Upper lobe of left lung (tissue), 6 donors: ENCODE measurements at places on chromosomes 1 and 21. TPM values are rescaled to one million over a fixed set of nuclear protein-coding genes. Genes with fewer than 3 reads are reported as not detected.
A peak's percentile ranks its signal among the peaks of the same experiment; 100 is the strongest.

DNA sequence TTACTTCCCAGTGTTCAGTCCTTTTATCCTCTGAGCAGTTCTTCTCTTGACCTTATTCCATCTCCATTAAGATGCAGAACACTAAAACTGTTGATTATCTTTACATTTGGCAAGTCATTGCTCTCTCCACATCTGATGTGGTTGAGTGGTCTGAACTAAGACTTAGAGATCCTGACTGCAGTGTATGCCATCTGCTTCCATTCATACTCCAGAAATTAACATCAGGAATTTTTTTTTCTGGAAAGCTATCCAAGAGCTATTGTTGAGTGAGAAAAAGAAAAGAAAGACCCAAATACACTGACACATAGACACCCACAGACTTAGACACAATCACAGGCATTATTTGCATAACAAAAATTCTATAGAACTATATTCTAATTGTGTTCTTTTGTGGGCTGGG, 3.7 kb upstream of the TRIM62 start:
- DNase-seq = no peak
- no peaks in the 10 kb centered on the region for H3K27me3 ChIP-seq
- H3K27ac ChIP-seq = no peak overlapping the region
- H3K4me3 ChIP-seq = no peak overlapping the region

Gene HPCAL4
- total RNA-seq = under 0.01 TPM

DNA sequence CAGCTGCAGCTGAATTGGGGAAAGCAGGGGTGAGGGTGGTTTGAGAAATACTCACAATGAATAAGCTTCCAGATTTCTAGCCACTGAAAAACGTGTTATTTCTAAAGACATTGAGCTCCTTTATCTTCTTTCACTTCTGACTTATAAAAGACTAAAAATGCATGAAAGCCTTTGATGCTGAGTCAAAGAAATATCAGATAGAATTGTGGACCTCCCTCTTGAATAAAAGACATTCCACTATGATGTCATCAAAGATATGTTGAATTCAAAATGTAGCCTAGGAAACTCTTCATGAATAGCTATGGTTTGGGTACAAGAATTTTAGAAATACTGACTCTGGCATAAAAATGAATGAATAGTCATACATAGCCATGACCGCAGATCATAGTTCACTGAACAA, 44.7 kb upstream of the COL24A1 start:
- no peaks in the 10 kb centered on the region for H3K27me3 ChIP-seq
- DNase-seq = no peak

Gene PTPRF
- total RNA-seq = 133 TPM

Gene ABCG1
- 118 TPM for total RNA-seq

Gene KRTAP19-1
- total RNA-seq = not detected

DNA sequence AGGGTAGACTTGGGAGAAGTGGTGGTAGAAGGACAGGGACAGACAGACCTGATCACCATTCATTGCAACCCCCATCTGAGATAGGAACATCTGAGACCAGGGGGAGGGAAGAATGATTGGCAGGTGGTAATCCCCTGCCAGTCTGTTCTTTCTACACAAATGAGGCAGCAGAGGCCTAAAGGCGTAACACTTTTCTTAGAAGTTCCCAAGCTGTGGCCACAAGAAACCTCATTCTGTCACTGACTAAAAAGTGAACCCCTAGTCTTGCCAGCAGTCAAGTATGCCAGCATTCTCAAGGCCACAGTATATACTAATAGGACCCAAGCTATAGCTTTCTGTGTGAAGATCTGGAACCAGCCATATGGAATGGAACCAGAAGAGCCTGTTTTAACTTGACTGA, 638.0 kb downstream of the KCNT2 start:
- no peaks in the 10 kb centered on the region for H3K36me3 ChIP-seq
- no peaks in the 10 kb centered on the region for H3K4me1 ChIP-seq
- no peak overlapping the region for H3K4me3 ChIP-seq
- H3K27me3 ChIP-seq = no peaks in the 10 kb centered on the region
- H3K27ac ChIP-seq = no peak overlapping the region
- no peak for DNase-seq

- H3K4me3 ChIP-seq = no peak overlapping the region
- H3K36me3 ChIP-seq = no peaks in the 10 kb centered on the region
- DNase-seq = no peak
- no peaks in the 10 kb centered on the region for H3K27me3 ChIP-seq
- H3K27ac ChIP-seq = no peak overlapping the region
Measured at GRCh38 chr1:71745326-71745725, 537.0 kb downstream of the NEGR1 start.

- no peak for DNase-seq
- no peak overlapping the region for H3K27ac ChIP-seq
- H3K36me3 ChIP-seq = no peaks in the 10 kb centered on the region
Measured at GRCh38 chr21:34639882-34640788, 25.2 kb upstream of the RCAN1 start.

GRCh38 chr1:237166086-237166485, 124.1 kb downstream of the RYR2 start:
- H3K36me3 ChIP-seq = no peaks in the 10 kb centered on the region
- no peaks in the 10 kb centered on the region for H3K4me1 ChIP-seq
- no peak for DNase-seq
- no peak overlapping the region for H3K4me3 ChIP-seq

- peaks cover 86% of the 10 kb centered on the region for H3K36me3 ChIP-seq
- no peaks in the 10 kb centered on the region for H3K27me3 ChIP-seq
- no peak overlapping the region for H3K4me3 ChIP-seq
- no peak overlapping the region for H3K27ac ChIP-seq
- no peak for DNase-seq
- peaks cover 16% of the 10 kb centered on the region for H3K4me1 ChIP-seq
Measured at GRCh38 chr1:223752721-223753515, 40.6 kb downstream of the CAPN2 start.

DNA sequence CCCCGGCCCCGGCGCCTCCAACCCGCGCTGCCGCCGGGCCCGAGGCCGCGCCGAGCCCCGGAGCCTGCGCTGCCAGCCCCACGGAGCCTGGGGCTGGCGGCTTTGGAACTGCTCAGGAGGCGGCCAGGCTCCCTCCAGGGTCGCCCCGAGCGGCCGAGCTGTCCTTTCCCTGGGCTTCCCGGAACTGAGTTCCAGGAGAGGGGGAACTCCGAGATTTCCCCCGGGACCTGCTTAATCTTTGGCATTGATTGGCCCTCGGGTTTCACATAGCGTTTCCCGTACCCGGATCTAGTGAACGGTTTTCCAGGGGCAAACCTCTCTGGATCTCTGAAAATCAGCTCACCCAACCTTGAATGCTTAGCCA, 504 bp downstream of the H6PD start:
- no peaks in the 10 kb centered on the region for H3K27me3 ChIP-seq
- no peaks in the 10 kb centered on the region for H3K36me3 ChIP-seq
- H3K4me1 ChIP-seq = peaks cover 56% of the 10 kb centered on the region
- peak overlapping the region; percentile 95 for H3K27ac ChIP-seq
- DNase-seq = peak; percentile 38
- peak overlapping the region; percentile 18 for H3K4me3 ChIP-seq

Gene TDRD5
- total RNA-seq = not detected

DNA sequence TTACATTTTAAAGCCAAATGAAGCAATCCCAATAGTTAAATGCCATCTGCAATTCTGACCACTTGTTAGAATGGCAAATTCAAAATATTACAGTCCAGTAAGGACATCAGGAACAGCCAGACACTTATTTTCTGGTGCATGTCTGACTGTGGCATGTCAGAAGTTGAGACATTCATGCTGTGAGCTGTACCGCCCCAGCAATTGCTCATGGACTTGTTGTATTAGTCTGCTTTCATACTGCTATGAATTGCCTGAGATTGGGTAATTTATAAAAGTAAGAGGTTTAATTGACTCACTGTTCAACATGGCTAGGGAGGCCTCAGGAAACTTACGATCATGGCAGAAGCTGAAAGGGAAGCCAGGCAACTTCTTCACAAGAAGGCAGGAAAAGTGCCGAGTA, 19.1 kb downstream of the DDAH1 start:
- no peaks in the 10 kb centered on the region for H3K27me3 ChIP-seq
- H3K4me1 ChIP-seq = no peaks in the 10 kb centered on the region
- DNase-seq = no peak
- H3K4me3 ChIP-seq = no peak overlapping the region
- H3K27ac ChIP-seq = no peak overlapping the region

GRCh38 chr1:235714205-235714897, 64.8 kb upstream of the GNG4 start:
- no peaks in the 10 kb centered on the region for H3K27me3 ChIP-seq
- DNase-seq = no peak
- no peak overlapping the region for H3K27ac ChIP-seq
- H3K4me1 ChIP-seq = no peaks in the 10 kb centered on the region

DNA sequence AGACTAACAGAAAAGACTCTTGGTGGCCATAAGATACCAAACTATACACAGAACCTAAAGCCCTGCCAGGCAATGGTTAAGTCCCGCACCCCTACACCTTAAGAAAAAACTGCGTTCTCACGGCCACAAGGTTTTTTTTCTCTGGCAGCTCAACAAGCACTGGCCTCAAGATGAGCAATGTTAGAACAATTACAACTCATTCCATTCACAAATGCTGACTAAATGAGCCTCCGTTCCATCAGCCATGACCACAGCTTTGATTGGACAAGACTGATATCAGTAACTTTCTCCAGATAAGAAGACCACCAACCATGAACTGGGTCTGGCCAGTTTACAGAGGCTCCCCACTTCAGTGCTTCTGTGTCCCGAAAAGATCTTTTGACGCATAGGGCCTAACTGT, 31.9 kb downstream of the SEC16B start:
- H3K27me3 ChIP-seq = no peaks in the 10 kb centered on the region
- H3K27ac ChIP-seq = no peak overlapping the region
- peaks cover 10% of the 10 kb centered on the region for H3K36me3 ChIP-seq
- no peaks in the 10 kb centered on the region for H3K4me1 ChIP-seq
- DNase-seq = no peak
- H3K4me3 ChIP-seq = no peak overlapping the region

Gene RBBP4
- total RNA-seq = 161 TPM

Gene BSND
- under 0.01 TPM for total RNA-seq

Gene C1orf185
- total RNA-seq = not detected

- H3K36me3 ChIP-seq = no peaks in the 10 kb centered on the region
- no peaks in the 10 kb centered on the region for H3K4me1 ChIP-seq
- H3K27ac ChIP-seq = no peak overlapping the region
Measured at GRCh38 chr1:50098591-50099021, 10.1 kb upstream of the ELAVL4 start.

DNA sequence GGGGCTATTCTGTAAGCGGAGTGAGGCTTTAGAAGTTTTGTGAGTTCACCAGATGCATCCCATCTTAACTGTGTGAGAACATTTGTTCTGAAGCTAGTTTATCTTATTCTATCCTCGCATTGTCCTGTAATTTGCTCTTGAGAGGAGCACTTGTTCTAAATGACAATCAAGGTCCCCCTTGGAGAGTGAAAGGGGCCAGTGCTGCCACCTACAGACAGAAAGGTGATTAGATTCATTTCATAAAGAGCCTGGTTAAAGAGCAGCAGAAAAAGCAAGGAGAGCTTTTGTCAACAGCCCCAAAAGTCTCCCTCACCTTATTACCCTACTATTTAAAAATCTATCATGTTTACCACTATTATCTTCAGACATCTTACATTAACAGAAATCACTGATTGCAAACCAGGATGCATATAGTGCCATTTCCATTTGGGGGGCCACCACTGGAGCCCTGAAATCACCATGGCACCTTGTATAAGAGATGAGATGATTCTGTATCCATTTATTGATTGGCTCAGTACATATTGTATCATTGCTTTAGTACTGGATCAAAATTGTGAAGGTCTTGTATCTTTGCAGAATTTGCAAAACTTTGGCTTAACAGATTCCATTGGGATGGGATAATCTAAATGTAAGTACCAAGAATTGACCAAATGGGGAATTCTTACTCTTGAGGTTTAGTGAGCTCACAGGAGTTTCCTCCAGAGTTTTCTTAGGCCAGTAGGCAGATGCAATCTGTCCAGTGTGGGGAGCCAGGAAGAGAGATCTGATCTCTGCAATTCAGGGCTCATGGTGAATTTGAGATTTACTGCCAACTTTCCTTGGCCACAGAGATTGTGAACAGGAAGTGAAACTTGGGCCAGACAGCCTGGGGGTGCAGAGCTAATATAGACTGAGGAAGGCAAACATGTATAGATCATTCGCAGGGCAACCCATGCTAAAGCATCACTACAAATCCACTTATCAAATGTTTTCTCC, 64.3 kb upstream of the TRABD2B start:
- no peaks in the 10 kb centered on the region for H3K27me3 ChIP-seq
- H3K4me1 ChIP-seq = no peaks in the 10 kb centered on the region
- no peak for DNase-seq
- H3K4me3 ChIP-seq = no peak overlapping the region
- no peaks in the 10 kb centered on the region for H3K36me3 ChIP-seq
- H3K27ac ChIP-seq = no peak overlapping the region

Gene CD1D
- 2.9 TPM for total RNA-seq

Gene PAX7
- not detected for total RNA-seq

DNA sequence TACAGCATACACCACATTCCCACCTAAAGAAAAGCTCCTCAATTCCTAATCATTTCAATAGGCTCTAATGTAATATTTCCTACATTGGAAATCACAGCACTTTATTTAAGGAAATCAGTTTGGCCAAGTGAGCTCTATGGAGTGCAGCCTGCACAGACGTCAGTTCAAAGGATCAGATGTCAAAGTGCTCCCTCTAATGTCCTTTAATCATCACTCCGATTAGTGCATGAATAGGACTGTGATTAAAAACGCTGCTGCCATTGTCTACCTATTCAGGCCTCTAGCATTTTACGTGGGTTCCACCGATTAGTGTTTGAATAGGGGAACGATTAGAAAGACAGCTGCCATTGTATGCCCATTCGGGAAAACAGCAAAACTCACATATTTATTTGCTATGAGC, 50.2 kb downstream of the DPYD start:
- H3K4me3 ChIP-seq = no peak overlapping the region
- no peaks in the 10 kb centered on the region for H3K36me3 ChIP-seq
- DNase-seq = no peak
- H3K27me3 ChIP-seq = no peaks in the 10 kb centered on the region

DNA sequence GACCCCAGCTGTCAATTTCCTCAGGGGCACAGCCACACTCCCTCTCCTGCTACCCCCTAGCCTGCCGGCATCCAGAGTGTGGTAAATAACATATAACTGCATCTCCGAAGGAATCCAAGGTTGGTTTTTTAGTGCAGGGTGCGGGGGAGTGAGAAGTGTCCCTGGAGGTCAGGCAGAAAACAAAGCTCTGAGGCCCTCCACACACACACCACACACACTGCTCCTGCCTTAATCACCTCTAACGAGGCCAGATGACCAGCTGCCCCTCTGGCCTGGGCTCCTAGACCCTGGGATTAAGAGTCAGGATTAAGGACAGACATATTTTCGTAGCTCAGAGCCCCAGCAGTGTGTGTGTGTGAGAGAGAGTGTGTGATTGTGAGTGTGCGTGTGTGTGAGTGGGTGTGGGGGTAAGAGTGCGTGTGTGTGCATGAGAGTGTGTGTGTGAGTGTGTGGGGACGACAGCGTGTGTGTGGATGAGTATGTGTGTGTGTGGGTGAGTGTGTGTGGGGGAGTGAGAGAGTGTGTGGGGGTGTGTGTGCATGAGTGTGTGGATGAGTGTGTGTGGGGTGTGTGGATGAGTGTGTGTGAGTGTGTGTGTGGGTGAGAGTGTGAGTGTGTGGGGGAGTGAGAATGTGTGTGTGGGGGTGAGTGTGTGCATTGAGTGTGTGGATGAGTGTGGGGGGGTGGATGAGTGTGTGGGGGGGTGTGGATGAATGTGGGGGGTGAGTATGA, 14.6 kb downstream of the SDC3 start:
- no peak for DNase-seq
- H3K36me3 ChIP-seq = no peaks in the 10 kb centered on the region
